ENCODE measurements at places on chromosomes 3 and 15. TPM values are rescaled to one million over a fixed set of nuclear protein-coding genes. Genes with fewer than 3 reads are reported as not detected.

Gene SAXO2
- 4.7 TPM for total RNA-seq

Gene DNAH1
- total RNA-seq: 3.5 TPM

Gene CGNL1
- 31.7 TPM for total RNA-seq

Gene LRRIQ4
- total RNA-seq: not detected

Gene LRRC31
- total RNA-seq: not detected

Gene GOLGA8T
- 0.37 TPM for total RNA-seq

Gene MUSTN1
- 2.9 TPM for total RNA-seq

Gene TIMP4
- total RNA-seq: 1.3 TPM

Gene IQCF5
- total RNA-seq: not detected

Gene PYDC2
- total RNA-seq: not detected

Gene CCR9
- not detected for total RNA-seq

Gene IL12A
- total RNA-seq: 0.58 TPM

Gene MYLK
- 1,524 TPM for total RNA-seq

Gene ERICH6
- 0.21 TPM for total RNA-seq

Gene CLRN1
- not detected for total RNA-seq

Gene NRG4
- 6.1 TPM for total RNA-seq

Gene AVEN
- 16.0 TPM for total RNA-seq

Gene PYGO1
- total RNA-seq: 40.9 TPM

Gene PATL2
- 1.7 TPM for total RNA-seq

Gene CPLX3
- not detected for total RNA-seq

Gene GNAT1
- total RNA-seq: not detected

Gene TM4SF4
- total RNA-seq: not detected

Gene RAB8B
- total RNA-seq: 105 TPM

Gene TAGLN3
- 3.1 TPM for total RNA-seq

Gene ST8SIA2
- total RNA-seq: 2.2 TPM

Gene TM6SF1
- total RNA-seq: 5.7 TPM

Gene GAP43
- total RNA-seq: 9.7 TPM

Gene KIF15
- total RNA-seq: 16.1 TPM

Gene UNC13C
- total RNA-seq: 9.9 TPM

Gene WNT7A
- total RNA-seq: not detected

Gene GOLGA6L7
- not detected for total RNA-seq

Gene NEIL1
- 10.9 TPM for total RNA-seq

Gene SEMA3B
- 63.4 TPM for total RNA-seq

Gene CCDC9B
- total RNA-seq: 10.0 TPM

Gene ILDR1
- 1.2 TPM for total RNA-seq

Gene TLR9
- total RNA-seq: 0.11 TPM

Gene ROPN1
- not detected for total RNA-seq

Gene CADM2
- 2.7 TPM for total RNA-seq

Gene HTD2
- total RNA-seq: 11.0 TPM

Measured in urinary bladder (tissue), 4 donors.